ENCODE measurements at places on chromosomes 13 and 19. TPM values are rescaled to one million over a fixed set of nuclear protein-coding genes. Genes with fewer than 3 reads are reported as not detected.

FBN3 gene
- 60.1 TPM for polyA plus RNA-seq

ZNF649 gene
- polyA plus RNA-seq = 28.9 TPM

CEACAM5 gene
- polyA plus RNA-seq = 0.14 TPM

C1QTNF9B gene
- 0.49 TPM for polyA plus RNA-seq

CTU1 gene
- 2.3 TPM for polyA plus RNA-seq

ZNF442 gene
- polyA plus RNA-seq = 7.1 TPM

ANKLE1 gene
- polyA plus RNA-seq = 1.3 TPM

ICAM5 gene
- polyA plus RNA-seq = 4.3 TPM

ERICH4 gene
- 0.55 TPM for polyA plus RNA-seq

IGFL2 gene
- polyA plus RNA-seq = 1.0 TPM

GRCh38 chr19:30309176-30309575 is 63.0 kb upstream of the ZNF536 start:
- DNase-seq = no peak

- DNase-seq = no peak
These were observed 121.1 kb upstream of the MYO16 start for GRCh38 chr13:108508263-108508662.

GRCh38 chr19:54209811-54210494 is 9.3 kb downstream of the RPS9 start:
- peak; percentile 91 for DNase-seq

DNA sequence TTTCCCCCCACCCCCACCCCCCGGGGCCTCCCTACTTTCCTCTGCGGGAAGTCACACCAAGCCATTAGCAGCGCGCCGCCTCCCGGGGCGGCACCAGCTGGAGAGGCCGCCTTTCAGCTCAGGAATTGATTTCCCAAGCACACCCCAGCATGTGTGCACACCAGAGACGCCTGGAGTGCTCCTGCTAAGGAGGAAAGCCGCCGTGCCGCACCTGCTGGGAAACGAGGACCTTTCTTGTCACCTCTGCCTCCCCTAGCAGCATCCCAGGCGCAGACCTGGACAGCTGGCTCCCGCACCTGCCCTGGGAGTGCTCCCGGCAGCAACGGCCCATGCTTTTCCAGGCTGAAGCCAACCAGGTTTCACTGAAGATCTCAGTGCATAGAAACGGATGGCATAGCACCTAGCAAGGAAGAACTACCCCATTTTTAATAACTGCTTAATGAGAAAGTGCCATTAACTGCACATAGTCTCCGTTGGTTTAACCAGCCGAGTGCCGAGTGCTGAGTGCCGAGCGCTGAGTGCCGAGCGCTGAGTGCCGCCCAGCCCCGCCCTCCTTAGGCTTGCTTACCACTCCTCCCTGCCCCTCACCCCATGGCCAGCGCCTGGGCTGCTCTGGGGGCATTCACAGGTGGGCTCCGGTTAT is 165.0 kb downstream of the USP12 start:
- no peak for DNase-seq

GRCh38 chr13:77222000-77222690 is 104.7 kb downstream of the MYCBP2 start:
- DNase-seq = no peak

GRCh38 chr19:18171605-18172327 is 1.8 kb upstream of the IFI30 start:
- no peak for DNase-seq

DNA sequence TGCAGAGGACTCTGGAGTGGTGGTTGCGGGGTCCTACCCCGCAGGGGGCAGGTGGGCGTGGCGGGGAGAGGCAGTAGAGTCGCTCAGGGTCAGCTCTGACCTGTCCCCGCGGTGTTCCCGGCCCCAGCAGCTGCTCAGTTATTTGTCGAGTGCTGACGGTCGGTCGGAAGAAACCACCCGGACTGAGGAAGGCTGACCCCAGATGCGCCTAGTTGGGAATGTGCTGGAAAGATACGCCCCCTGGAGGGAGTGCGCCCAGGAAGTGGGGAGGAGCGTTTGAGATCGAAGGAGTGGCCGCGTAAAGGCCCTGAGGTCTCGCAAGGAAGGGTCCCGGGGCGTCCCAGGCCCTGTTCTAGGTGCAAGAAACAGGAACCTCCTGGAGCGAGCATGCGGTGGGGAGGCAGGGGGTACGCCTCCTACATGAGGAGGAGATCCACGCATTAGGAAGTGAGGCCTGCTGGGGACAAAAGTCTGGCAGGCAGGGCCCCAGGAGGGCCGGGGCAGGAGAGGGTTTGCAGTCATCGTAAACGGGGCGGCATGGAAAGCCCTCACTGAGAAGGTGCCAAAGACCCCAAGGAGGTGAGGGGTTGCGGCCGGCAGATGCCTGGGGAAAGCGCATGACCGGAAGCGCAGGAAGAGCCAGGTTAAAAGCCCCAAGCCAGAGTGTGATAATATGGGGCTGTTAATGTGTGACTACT is 9.2 kb downstream of the CCDC8 start:
- no peak for DNase-seq

GRCh38 chr13:107649079-107649478 is 566.3 kb downstream of the LIG4 start:
- no peak for DNase-seq

- DNase-seq = no peak
These were observed 143.9 kb upstream of the IPO5 start for GRCh38 chr13:97809576-97809975.

GRCh38 chr13:94617389-94618000 is 15.8 kb downstream of the GPR180 start:
- DNase-seq = no peak

DNA sequence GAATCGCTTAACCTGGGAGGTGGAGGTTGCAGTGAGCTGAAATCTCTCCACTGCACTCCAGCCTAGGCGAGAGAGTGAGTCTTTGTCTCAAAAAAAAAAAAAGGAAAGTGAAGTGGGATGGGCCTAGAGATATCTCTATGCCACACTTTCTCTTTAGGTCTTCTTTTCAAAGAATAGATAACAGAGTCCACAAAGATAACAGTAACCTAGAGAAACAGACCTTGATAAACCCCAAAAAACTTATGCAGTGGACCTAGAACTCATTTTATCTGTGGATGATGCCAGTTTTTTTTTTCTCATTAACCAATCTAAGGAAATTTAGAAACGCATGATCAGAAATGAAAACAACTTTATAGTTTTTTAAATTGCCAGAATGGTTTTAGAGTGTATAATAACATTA is 227.4 kb downstream of the LHFPL6 start:
- no peak for DNase-seq

DNA sequence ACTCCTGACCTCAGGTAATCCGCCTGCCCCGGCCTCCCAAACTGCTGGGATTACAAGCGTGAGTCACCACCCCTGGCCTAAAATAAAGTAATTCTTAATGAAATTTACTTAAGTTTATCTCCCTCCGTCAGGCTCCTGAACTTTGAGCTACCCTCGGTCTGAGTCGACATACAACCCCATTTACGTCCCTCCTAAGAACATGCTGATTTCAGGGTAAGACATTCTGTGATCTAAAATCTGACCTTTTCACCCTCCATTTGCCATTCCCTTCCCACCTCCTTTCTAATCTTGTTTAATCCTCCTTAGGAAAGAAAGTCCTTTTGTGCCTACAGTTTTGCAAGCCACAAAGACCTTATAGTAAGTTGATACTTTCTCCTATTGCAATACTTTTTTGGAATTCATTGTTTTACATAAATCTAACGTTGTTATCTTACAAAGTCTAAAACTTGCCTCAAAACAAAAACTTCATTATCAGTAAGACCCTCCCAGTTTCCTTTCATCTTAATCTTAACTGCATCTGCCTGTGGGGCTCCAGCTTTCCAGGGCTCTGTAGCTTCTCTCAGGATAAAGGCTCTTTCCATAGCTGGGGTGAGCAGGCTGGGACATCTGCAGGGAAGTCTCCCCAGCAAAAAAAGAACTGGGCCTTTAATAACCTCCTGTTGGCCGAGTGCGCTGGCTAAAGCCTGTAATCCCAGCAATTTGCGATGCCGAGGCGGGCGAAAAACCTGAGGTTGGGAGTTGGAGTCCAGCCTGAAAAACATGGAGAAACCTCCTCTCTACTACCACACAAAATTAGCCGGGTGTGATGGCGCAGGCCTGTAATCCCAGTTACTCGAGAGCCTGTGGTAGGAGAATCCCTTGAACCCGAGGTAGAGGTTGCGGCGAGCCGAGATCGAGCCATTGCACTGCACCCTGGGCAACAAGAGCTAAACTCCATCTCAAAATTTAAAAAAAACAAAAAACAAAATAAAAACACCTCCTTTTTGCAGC is 143.1 kb downstream of the ZNF737 start:
- no peak for DNase-seq

- DNase-seq = no peak
These were observed 7.5 kb upstream of the MPV17L2 start for GRCh38 chr19:18185538-18185937.

- DNase-seq = no peak
These were observed 53.7 kb downstream of the LACC1 start for GRCh38 chr13:43933378-43933777.

GRCh38 chr13:98129059-98129746 is 13.7 kb upstream of the FARP1 start:
- DNase-seq = no peak

DNA sequence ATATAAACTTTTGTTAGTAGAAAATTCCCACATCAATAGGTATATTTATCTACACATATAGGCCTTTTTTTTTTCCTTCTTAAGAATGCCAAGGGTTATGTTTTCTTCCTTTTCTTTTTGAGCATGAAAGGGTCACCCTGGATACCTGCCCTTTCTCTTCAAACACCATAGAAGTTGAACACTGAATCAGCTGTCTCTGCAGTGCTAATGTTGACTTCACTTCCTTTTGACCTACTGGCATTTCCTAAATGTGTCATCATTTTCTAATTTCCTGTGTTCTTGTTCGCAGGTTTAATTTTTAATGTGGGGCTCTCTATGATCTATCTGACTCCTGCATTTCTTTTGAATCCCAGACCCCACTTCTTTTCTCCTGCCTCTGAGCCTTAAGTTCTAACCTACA is 532.0 kb downstream of the GPC6 start:
- DNase-seq = no peak

DNA sequence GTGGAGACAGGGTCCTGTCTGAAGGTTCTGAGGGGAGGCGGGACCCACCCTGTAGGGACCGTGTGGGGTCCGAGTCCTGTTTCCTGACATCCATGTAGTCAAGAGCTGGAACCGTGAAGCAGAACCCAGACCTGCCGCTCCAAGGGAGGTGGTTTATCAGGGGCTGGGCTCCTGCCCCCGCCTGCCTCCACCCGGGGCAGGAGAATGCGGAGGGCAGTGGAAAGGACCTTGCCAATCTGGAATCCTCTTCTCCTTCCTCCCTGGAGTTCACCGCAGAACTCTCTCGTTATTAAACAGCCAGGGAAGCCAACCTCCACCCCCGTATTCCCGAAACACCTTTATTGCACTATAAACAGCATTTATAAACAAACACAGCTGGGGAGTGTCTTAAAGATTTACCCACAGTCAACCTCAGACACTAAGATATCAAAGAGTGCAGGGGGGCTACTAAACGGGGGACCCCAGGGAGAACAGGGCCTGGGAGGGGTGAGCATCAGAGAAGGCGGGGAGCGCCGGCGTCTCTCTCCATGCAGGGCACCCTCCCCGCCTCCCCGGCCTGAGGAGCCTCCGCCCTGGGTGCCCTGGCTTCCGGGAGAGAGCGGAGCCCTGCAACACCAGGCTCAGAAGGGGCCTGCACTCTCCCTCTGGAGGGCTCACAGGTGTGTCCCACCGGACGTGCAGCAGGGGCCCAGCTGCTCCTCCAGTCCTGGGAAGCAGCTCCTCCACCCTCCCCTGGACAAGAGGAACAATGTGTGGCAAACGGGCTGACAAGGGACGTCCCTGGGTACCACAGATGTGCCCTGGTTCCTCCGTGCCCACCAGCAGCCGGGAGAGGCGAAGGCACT is 3.6 kb downstream of the C2CD4C start:
- no peak for DNase-seq

GRCh38 chr13:33828431-33829129 is 10.6 kb downstream of the RFC3 start:
- no peak for DNase-seq

- DNase-seq = no peak
These were observed 362.6 kb downstream of the FGF14 start for GRCh38 chr13:102039264-102039663.
